ENCODE measurements at places on chromosomes 7 and 10. TPM values are rescaled to one million over a fixed set of nuclear protein-coding genes. Genes with fewer than 3 reads are reported as not detected.

PTF1A gene
- not detected for total RNA-seq

ZMIZ2 gene
- 53.0 TPM for total RNA-seq

AKR1C4 gene
- total RNA-seq = not detected

CALHM3 gene
- not detected for total RNA-seq

JAKMIP3 gene
- not detected for total RNA-seq

SFTPA1 gene
- not detected for total RNA-seq

STAG3 gene
- 2.1 TPM for total RNA-seq

SFXN3 gene
- 77.4 TPM for total RNA-seq
